Trophoblast cell (in vitro differentiated cells and primary cell): ENCODE measurements at places on chromosomes 1 and 21.

DNA sequence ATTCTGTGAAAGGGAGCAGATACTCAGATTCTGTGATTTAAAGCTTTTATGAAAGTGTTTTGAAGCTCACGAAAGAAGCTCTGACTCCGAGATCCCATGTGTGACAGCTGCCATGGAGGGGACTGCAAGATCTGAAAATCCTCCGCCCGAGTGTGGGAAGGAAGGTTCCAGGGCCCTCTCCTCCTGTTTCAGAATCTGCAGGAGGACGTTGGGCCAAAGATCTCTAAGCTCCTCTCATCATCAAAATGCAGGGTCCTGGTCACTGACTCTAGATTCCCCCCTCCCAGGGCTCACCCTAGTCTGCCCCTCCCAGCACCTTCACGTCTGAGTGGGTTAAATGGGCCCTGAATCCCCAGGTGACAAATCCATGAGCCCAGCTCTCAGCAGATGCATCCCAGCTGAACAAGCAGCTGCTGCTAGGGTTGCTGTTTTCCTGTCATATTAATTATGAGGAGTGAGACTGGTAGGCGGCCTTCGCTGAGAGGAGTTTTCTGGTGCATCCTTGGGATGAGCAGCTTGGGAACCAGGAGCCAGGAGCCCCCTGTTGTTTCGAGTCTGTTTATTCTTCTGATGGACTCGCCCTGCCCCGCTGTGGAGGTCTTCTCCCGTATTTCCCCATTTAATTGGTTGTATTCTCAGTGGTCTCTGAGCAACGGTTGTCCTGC, 402.0 kb downstream of the MATN1 start:
- no peak for DNase-seq

- DNase-seq: no peak
Measured at GRCh38 chr1:233905416-233906051, 1.1 kb downstream of the SLC35F3 start.

DNA sequence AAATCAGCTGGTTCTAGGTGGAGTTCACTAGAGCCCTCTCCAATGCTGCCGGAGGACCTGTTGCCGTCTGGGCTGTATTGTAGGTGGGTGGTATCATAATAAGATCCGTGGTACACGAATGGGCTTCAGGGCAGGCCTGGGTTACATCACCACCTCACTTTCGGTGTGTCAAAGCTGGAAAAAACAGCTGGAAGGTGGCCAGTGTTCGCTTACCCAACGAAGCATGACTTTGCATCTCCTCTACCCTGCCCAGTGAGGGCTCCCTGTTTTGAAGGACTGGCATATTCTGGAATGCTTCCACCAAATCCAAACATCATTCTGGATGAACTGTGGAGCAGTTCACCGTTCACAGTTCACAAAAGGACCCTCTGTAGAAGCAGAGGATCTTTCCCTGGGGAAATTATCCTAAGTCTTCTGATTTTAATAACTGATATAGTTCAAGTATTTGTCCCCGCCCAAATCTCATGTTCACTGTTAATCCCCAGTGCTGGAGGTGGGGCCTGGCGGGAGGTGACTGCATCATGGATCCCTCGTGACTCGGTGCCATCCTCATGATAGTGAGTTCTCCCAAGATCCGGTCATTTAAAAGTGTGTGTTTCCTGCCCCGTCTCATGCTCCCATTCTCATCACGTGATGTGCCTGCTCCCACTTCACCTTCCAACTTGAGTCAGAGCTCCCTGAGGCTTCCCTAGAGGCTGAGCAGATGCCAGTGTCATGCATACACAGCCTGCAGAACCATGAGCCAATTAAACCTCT, 429.0 kb downstream of the KIF26B start:
- DNase-seq: no peak

GRCh38 chr1:6443339-6444115, 19.0 kb downstream of the ESPN start:
- no peak for DNase-seq

DNA sequence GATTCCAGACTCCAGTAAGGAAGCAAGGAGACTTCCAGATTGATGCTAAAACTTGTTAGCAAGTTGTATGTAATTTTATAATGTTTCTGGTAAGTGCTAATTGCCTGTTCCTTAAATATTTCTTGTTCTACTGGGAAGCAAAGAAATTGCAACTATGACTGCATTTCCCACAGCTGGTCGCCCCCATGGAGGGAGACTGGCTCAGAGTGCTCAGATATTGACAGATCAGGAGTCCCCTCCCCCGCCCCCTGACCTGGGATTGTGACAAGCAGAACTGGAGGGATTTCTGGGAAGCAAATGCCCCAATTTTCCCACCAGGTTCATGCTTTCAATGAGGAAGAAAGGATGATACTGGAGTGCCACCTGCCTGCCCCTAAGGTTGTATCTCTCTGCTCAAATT, 82.2 kb upstream of the HMGB4 start:
- DNase-seq: no peak

DNA sequence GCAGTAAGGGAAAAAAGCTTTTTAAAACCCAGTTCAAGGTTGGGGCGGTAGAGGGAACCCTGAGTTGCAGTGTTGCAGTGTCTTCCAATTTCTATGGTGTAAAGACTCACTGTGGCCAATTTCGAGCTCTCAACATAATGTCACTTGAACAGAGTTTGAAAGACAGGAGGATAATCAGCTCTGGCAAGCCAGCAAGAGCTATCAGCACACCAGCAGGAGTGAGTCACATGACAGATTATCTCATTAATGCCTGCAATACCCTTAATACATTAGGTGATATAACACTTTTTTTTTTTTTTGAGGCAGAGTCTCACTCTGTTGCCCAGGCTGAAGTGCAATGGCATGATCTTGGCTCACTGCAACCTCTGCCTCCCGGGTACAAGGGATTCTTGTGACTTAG, 22.8 kb downstream of the SLC9C2 start:
- no peak for DNase-seq

DNA sequence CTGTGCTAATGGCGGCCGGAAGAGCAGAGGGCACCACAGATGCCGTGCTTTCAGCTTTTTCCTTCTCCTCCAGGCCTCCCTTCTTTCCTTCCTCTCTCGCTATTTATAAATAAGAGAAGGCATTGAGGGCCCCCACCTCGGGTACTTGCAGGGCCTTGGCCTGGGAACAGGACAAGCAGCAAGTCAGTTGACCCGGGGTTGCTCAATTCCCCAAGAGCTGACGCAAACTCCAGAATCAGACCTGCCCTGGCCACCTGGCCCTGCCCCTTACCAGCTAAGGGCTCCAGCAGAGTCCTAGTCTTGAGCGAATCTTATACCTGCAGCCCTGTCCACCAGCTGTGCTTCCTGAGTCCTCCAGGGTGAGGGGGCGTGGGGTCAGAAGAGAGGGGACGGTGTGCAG, 13.5 kb downstream of the TNFRSF1B start:
- DNase-seq: peak; percentile 77

GRCh38 chr21:35159881-35160280, 110.8 kb upstream of the RUNX1 start:
- no peak for DNase-seq

GRCh38 chr21:37855647-37856625, 60.3 kb downstream of the KCNJ6 start:
- peak; percentile 66 for DNase-seq

- no peak for DNase-seq
Measured at GRCh38 chr1:117659550-117660270, 53.9 kb downstream of the TENT5C start.

GRCh38 chr21:32389337-32390015, 3.3 kb downstream of the URB1 start:
- DNase-seq: peak; percentile 5

DNA sequence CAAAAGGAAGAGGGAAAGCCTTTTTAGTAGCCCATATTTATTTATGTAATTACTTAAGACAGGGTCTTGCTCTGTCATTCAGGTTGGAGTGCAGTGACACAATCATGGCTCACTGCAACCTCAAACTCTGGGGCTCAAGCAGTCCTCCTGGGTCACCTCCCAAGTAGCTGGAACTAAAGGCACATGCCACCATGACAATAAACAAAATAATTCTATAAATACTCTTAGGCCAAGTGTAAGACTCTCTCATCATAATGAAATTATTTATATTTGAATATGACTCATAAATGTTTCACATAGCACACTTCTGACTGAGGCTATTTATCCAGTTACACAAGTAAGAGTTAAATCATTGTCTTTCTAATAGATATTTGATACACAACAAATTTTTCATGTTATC, 314.7 kb downstream of the AMY1C start:
- DNase-seq: no peak

DNA sequence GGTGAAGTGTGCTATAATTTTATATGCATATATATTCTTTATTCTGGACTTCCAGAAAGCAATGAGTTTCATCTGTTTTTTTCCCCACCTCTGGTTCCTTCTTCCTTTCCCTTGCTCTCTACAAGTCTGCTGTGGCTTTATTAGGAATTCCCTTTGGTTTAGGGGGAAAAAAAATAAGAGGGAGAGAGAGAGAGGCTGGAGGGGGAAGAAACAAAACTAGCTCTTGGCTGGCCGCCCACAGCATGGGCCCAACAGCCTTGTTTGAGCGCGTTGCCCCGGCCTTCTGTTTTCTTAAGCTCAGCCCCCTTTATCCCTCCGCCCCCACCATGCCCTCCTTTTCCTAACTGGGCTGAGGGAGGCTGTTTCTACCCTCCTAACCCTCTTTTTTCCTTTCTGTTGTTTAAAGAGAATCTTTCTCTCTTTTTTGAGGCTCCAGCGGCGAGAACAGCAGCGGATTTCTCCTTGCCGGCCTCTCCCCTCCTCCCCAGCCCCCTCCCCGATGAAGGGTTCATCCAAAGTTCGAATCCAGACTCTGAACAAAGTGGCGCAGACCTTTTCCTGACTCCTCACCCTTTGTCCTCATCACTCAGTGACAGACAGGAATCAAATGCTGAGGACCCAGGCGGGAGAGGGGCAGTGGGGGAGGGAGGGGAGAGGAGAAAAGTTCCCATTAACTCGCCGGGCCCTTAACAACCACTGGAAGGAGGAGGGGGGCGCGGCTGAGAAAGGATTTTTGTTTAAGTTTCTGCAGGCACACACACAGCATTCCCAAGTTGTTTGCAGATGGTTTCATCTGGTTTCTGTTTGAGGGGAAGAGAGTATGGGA, 29.7 kb downstream of the PBX1 start:
- no peak for DNase-seq

DNA sequence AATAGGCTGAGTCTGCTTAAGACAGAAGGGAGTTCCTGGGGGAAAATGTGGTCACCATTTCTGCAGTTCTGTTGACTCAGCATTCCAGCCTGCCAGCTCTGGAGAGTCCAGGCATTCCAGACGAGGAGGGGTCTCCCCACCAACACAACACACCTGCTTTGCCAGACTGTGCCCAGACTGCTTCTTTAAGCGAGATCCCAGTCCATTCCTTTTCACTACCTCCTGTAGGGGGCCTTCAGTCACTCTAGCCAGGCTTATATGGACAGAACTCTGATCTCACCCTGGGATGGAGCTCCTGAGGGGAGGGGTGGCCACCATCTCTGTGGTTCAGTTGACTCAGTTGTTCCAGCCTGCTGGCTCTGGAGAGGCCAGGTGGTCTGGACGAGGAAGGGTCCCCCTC, 48.5 kb downstream of the UBE2U start:
- no peak for DNase-seq

GRCh38 chr1:198118134-198118533, 38.7 kb upstream of the NEK7 start:
- DNase-seq: peak; percentile 62

DNA sequence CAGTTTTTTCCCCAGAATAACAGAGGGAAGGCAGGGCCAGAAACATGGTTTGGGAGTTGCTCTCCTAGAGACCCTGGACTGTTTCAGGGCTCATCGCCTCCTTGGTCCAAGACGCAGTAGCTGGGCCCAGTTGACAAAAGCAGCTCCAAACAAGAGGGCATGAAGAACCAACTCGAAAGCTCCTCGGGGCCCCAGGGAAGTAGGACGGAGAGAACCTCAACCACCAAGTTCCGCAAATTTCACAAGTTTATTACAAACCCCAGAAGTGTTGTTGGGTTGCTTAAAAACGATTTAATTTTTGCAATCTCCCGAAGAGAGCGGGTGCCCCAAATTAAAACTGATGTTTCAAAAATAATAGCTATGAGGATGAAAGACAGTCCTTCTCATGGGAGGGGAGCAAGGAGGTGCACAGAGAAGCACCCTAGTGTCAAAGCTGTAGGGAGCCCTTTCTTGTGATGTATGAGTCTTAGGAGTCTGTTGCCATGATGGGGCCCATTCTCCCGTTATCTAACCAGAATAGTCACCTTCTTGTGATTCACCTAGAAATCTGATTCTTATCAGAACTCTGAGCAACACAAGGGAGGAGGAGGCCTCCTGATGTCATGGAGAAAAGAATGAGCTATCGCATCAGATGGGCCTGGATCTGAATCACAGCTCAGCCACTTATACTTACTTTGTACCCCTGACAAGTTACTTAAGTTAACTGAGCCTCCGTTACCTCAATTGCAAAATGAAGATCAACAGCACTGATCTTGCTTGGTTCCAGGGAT, 165.7 kb upstream of the IRF2BP2 start:
- DNase-seq: peak; percentile 42

- no peak for DNase-seq
Measured at GRCh38 chr1:8554956-8555534, 237.1 kb downstream of the SLC45A1 start.

DNA sequence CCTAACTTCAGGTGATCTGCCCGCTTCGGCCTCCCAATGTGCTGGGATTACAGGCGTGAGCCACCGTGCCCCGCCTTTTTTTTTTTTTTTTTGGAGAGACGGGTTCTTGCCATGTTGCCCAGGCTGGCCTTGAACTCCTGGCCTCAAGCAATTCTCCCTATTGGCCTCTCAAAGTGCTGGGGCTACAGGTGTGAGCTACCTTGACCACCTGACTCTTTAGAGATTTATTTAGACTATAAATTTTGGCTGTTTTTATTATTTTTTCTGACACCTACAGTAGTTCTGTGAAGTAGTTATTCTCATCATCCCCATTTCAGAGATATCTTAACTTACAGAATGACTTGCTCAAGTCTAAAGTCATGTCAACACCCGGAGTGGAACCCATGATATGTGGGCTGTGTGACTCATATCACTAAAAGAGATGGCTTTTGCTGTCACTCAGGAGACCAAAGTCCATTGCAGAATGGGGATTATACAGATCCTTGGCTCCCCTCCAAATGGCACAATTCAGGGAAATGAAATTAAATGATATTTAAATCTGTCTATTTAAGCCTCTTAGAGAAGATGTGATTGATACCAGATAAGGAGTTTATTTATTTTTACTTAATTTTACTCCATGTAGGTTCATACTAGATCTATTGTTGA, 93.2 kb downstream of the CTH start:
- DNase-seq: peak; percentile 30

- DNase-seq: no peak
Measured at GRCh38 chr1:65845535-65846060, 52.9 kb downstream of the PDE4B start.

DNA sequence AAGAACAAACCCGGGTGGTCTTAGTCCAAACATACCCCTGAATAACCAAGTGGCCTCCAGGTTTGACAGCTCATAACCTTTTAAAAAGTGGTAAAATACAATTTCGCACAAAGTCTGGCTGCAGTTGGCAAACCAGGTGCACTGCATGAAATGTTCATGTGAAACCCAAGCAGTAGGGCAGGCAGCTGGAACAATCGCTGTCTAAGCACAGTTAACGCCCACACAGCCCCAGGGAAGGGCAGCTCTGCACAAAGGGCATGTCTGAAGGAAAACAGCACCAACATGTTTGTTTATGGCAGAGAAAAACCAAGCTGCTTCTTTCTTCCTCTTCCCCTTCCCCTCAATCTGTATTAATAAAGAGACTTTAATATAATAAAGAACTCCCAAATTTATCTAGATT, 49.5 kb downstream of the KIAA1614 start:
- DNase-seq: no peak
